ENCODE measurements at places on chromosomes 13 and 19.

- no peak for DNase-seq
These were observed 110.8 kb upstream of the C1QTNF9B start for GRCh38 chr13:24007979-24008620.

- DNase-seq: peak; percentile 20
These were observed 1.3 kb downstream of the DNAJB1 start for GRCh38 chr19:14516746-14517438.

- no peak for DNase-seq
These were observed 48.9 kb upstream of the URAD start for GRCh38 chr13:28037399-28037798.

DNA sequence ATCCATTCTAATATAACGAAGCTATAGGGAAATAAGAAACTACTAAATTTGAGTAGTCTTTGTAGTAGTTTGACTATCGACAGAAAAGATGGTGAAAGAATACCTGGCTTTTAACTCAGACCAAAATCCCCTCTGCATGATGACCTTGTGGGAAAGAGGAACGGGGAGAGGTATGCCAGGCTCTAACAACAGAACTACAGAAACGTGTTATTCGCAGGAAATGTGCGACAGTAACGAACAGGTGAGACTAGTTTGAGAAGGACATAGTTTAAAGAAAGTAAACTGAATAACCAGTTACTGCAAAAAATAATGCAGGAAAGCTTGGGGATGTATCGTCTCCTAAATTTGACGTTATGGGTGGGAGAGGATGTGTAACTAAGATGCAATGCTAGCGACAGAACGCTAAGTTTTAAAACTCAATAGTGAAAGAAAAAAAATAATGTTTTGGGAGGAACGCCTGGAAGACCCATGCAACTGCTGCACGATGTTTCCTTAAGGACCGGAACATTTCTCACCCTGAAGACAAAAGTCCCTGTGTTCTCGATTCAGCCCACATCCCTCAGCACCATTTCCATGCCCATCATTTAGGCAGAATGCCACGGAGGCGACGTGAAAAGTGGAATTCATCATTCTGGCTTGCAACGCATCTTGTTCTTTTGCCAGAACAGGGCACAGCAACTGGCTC lies 1.6 kb upstream of the RAP2A start:
- no peak for DNase-seq

DNA sequence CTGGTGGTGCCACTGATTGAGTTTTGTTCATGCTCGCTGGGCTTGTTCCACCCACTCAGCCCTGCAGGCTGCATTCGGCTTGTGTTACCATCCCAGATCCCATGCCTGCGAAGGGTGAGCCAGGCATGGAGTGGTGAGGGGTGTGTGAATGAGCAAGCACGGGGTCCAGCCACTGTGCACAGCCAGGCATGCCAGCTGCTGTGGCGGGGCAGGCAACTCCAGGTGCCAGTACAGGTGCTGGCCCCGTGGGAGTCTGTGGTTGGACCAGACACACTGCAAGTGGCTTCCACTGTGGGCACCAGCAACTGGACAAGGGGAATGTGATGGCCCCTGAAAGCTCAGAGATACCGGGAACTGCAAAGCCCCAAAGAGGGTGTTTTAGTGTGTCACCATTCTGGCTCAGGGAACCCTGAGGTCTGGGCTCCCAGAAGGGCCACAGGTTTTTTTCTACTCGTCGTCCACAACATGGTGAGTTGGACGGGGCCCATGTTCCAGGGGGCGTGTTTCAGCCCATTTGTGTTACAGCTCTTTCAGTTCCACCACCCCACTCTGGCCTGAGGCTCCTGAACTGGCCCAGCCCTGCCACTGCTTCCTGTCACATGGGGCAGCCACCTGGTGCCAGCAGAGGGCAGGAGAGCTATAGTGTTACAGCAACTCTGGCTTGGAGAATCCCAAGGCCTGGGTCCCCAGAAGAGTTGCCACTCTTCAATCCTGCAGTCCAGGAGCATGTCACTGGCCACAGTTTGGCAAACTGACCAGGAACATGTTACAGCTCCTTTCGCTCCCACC lies 217.0 kb upstream of the OBI1 start:
- no peak for DNase-seq

DNA sequence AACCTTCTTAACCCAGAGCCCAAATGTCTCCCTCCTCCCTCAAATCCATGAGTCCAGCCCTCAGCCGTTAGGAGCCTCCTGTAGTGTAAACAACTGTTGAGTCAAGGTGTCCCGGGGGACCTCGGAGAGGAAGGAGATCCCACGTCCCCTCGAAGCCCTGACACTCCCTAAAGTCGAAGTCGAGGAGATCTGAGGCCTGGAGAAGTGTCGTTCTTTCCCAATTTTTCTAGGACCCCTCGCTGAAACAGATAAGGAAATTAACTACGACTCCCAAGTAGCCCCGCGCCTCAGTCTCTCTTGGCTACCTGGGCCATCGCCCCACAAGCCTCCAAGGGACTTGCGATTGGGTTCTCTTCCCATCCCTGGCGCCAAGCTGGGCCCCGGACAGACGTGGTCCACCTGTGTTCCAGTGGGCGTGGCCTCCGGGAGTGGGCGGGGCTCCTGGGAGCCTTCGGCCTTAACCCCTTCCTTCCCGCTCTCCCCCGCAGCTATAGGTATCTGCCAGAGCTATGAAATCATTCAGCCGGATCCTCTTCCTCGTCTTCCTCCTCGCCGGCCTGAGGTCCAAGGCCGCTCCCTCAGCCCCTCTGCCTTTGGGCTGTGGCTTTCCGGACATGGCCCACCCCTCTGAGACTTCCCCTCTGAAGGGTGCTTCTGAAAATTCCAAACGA lies 869 bp downstream of the GFY start:
- DNase-seq: peak; percentile 37

GRCh38 chr13:73879346-73880015 lies 254.7 kb downstream of the KLF12 start:
- no peak for DNase-seq

DNA sequence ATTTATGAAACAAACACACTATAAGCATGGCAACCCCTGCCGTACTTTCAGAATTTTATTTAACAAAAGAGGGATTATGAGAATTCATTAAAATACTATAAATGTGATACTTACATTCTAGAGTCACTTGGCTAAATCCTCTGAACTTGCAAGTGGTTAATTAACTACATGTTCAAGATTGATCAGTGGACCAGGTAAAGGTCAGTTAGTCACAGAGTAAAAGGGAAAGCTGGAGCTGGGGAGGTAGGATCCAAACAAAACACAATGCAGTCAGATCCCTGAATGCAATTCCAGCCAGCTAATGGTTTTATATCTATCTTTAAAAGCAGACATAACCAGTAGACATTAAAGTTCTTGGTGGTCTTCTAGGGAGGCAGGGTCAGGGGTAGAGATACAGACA lies 270.5 kb downstream of the DIAPH3 start:
- DNase-seq: no peak

DNA sequence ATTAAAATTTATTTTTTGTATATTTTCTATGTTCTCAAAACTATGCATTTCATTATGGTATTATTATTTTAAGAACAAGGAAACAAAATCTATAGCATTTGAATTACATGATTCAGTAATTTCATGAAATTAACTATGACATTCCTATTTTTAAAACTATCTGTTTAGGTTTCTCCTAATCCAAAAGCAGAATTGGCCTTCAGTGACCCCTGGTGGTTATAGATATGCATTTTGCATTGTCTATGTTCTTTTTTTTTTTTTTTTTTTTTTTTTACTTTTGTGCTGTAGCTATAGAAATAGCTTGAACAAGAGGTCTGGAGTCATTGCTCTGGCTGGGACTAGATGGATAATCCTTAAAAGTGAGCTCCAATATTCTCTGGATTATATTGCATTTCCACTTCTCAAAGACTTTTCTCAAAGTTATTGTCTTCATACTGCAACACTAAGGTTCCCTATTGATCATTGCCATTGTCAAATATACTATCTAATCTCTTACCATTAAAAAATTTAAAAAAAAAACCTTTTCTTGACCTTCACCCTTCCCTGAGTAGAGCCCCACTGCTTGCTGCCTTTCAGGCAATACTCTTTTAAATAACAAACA lies 15.9 kb upstream of the DNAJC3 start:
- DNase-seq: no peak

DNA sequence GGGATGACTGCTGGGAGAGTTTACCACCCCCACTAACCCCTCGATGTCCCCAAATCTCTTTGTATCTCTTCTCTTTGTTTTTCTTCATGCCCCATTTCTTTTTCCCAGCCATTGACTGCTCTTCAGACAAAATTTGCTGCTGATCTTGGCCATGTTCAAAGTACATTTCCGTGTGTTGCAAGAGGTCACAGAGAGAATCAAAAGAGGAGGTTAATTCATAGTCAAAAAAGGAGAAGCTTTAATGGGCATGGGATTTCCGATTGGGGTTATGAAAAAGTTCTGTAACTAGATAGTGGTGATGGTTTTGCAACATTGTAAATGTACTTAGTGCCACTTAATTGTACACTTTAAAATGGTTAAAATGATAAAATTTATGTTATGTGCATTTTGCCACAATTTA lies 121.1 kb downstream of the FLT1 start:
- no peak for DNase-seq

DNA sequence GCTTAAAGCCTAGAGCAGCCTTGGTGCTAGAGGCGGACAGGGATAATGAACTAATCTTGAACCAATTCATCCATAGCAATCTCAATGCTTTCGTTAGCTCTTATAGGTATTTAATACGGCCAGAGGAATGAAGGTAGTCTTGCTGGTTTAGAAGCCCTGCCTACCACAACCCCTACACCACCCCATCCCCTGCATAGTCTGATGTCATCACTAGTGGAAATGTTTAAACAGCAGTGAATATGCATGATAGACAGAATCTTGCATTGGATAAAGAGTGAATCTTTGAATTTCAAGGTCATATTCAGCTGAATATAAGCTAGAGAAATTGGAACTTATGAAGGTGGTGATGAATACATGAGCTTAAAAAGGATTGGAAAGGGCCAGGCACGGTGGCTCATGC lies 321.9 kb downstream of the ITGBL1 start:
- DNase-seq: no peak

DNA sequence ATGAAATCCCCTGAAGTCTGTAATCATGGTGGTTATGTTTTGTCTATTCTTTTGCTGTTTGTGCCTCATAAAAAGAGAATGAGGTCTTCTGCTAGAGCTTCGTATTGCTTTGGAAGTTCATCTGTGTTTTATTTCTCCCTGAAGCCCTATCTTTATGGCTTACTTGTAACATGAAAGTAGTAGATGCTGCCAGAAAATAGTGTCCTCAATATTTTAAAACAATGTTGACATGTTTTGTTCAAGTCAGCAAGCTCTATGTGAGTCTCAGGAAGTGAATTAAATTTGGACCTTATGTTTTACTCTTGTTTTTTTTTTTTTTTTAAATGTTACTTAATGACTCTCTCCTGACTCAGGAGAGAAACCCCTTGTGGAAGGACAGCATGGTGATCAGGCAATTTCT lies 130.5 kb downstream of the B3GLCT start:
- DNase-seq: no peak

DNA sequence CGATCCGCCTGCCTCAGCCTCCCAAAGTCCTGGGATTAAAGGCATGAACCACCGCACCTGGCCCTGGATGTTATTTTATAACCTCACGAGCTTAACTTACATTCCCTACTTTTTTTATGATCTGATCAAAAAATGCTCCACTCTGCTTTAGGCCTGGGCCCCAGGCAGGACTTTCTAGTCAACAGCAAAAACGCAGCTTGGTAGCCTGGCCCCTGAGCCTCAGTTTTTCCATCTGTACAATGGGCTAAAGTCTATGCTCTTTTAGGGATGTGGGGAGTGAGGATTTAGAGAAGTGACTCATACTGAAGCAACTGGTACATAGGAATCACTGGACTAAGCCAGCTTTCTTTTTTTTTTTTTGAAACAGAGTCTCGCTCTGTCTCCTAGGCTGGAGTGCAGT lies 11.9 kb upstream of the PIK3R2 start:
- no peak for DNase-seq

- no peak for DNase-seq
These were observed 29.2 kb downstream of the ZNF701 start for GRCh38 chr19:52599241-52599640.

DNA sequence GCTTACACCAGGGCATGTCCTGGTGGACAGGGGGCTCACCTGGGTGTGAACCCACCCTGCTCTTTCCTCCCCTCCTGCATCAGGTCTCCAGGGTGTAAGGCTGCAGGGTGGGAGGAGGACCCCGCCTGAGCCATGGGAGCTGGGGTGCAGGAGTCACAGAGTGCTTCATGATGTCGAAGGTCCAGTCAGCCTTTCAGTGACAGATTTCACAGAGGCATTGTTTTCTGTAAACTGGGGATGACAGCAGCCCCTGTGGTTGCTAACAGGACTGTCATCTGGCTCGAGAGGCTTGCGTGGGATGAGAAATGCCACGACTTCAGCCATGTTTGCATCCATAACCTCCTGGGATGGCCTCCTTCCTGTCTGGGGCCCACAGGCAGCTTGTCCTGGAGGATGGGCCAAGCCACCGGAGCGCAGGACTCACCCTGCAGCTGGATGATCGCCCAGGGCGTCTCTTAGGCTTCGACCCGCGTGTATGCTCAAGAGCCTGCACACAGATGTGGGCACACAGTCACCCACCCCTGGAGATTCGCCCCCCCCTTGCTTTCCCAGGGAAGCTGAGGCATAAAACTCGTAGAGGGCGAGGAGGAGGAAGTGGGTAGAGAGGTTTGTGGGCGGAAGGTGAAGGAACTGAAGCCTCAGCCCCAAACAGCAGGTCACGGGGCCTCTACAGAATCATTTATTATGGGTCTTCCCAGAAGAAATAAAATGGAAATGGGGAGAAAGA lies 4.9 kb downstream of the NANOS3 start:
- peak; percentile 58 for DNase-seq

GRCh38 chr19:16367261-16367683 lies 42.6 kb downstream of the KLF2 start:
- DNase-seq: peak; percentile 70

DNA sequence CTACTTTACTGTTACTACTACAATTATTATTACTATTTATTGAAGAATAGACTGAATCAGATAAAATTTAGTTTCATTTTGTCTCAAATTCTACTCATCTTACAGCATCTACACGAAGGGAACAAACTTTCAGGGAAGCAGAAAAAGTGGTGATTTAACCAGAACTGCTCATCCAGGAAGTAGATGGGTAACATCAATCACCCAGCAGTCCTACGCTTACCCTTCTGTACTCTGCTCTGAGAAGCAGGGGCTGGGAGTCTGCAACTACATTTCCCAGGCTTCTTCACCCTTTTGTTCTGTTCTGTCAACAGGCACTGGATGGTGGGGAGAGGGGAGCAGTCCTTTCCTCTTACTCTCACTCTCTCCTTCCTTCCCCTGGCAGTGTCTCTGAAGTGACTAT lies 31.4 kb upstream of the GGACT start:
- DNase-seq: no peak

DNA sequence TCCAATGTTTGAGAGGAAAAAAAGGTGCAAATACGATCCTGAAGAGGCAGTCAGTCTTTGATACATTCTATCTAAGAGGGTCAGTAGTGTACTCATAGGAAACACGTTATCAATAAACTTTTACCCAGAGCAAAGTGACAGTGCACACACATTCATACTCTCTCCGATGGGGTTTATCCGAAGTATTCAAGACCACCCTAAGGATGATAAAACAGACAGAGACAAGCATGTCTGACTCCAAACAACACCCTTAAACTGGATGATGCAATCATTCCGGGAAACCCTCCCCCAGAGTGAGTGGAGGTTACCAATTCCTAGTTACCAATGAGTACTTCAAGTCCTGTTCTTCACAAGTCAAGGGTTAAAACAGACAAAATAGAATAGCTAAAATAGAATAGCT lies 79.1 kb downstream of the DNAJC3 start:
- no peak for DNase-seq

GRCh38 chr13:77565635-77566034 lies 30.1 kb downstream of the SCEL start:
- DNase-seq: peak; percentile 45

Data from GM13977 (cell line).